A549 treated with DMSO at 1 μM for 4 hours (cell line): ENCODE measurements at places on chromosomes 5 and 9. TPM values are rescaled to one million over a fixed set of nuclear protein-coding genes. Genes with fewer than 3 reads are reported as not detected.

SPATA31E1 gene
- 0.04 TPM in 1 of 5 replicates, not detected in the others for total RNA-seq

PIP5KL1 gene
- 2.0 to 2.6 TPM (median 2.1 TPM) in 5 replicates for total RNA-seq

EGFL7 gene
- 41.7 to 60.0 TPM (median 50.7 TPM) in 5 replicates for total RNA-seq

MAPKAP1 gene
- 50.3 to 87.6 TPM (median 80.5 TPM) in 5 replicates for total RNA-seq

FBN2 gene
- total RNA-seq, result 14.1 to 21.8 TPM (median 20.7 TPM) in 5 replicates

CRHBP gene
- total RNA-seq, result 0.09 to 0.16 TPM (median 0.14 TPM) in 3 of 5 replicates, not detected in the others

SH3PXD2B gene
- 12.4 to 20.1 TPM (median 16.9 TPM) in 5 replicates for total RNA-seq

OTP gene
- total RNA-seq, result 0.06 to 0.08 TPM (median 0.08 TPM) in 5 replicates

GDF9 gene
- total RNA-seq, result 0.20 to 0.32 TPM (median 0.27 TPM) in 5 replicates

SCGB3A1 gene
- not detected in 5 replicates for total RNA-seq

IRF1 gene
- total RNA-seq, result 31.5 to 39.9 TPM (median 34.6 TPM) in 5 replicates

FOXD4L3 gene
- 0.08 to 0.18 TPM (median 0.08 TPM) in 3 of 5 replicates, not detected in the others for total RNA-seq

DEPDC1B gene
- total RNA-seq, result 15.8 to 19.5 TPM (median 19.2 TPM) in 5 replicates

SLC34A1 gene
- 0.04 TPM in 1 of 5 replicates, not detected in the others for total RNA-seq

LARP1 gene
- 136 to 159 TPM (median 147 TPM) in 5 replicates for total RNA-seq

RNF180 gene
- total RNA-seq, result 0.12 to 0.60 TPM (median 0.41 TPM) in 5 replicates

SLC4A9 gene
- total RNA-seq, result not detected in 5 replicates

SLC35D2 gene
- 14.3 to 21.0 TPM (median 19.6 TPM) in 5 replicates for total RNA-seq

UNC13B gene
- 8.7 to 10.1 TPM (median 9.8 TPM) in 5 replicates for total RNA-seq

HTR4 gene
- total RNA-seq, result not detected in 5 replicates

PRKACG gene
- not detected in 5 replicates for total RNA-seq

PCDHGA9 gene
- 0.04 to 0.09 TPM (median 0.06 TPM) in 4 of 5 replicates, not detected in the other for total RNA-seq

LCN10 gene
- not detected in 5 replicates for total RNA-seq

LYRM7 gene
- total RNA-seq, result 2.8 to 6.5 TPM (median 3.0 TPM) in 5 replicates

ORM2 gene
- not detected in 5 replicates for total RNA-seq

BNC2 gene
- 4.7 to 7.2 TPM (median 6.0 TPM) in 5 replicates for total RNA-seq

PGM5 gene
- not detected in 5 replicates for total RNA-seq

POU5F2 gene
- 0.01 TPM in 3 of 5 replicates, not detected in the others for total RNA-seq

TMEM171 gene
- total RNA-seq, result 4.8 to 6.9 TPM (median 5.8 TPM) in 5 replicates

FGF1 gene
- 0.24 to 1.6 TPM (median 0.65 TPM) in 5 replicates for total RNA-seq

CER1 gene
- not detected in 5 replicates for total RNA-seq

NR4A3 gene
- 2.3 to 3.6 TPM (median 3.2 TPM) in 5 replicates for total RNA-seq

DMGDH gene
- total RNA-seq, result not detected in 5 replicates

TEX48 gene
- total RNA-seq, result not detected in 5 replicates

GARIN3 gene
- total RNA-seq, result not detected in 5 replicates

SLC6A19 gene
- not detected in 5 replicates for total RNA-seq

CAMK2A gene
- 0.96 to 1.4 TPM (median 1.0 TPM) in 5 replicates for total RNA-seq
